ENCODE measurements at places on chromosomes 13 and 19. TPM values are rescaled to one million over a fixed set of nuclear protein-coding genes. Genes with fewer than 3 reads are reported as not detected.

The KLK1 gene
- total RNA-seq = not detected

The HPN gene
- not detected for total RNA-seq

The CCDC194 gene
- total RNA-seq = not detected

The TNFRSF19 gene
- total RNA-seq = 0.07 TPM

The PALM3 gene
- not detected for total RNA-seq

The ZNF540 gene
- total RNA-seq = 7.5 TPM

All from natural killer cell (primary cell).